ENCODE measurements at places on chromosomes 6 and 20.
A peak's percentile ranks its signal among the peaks of the same experiment; 100 is the strongest.

DNA sequence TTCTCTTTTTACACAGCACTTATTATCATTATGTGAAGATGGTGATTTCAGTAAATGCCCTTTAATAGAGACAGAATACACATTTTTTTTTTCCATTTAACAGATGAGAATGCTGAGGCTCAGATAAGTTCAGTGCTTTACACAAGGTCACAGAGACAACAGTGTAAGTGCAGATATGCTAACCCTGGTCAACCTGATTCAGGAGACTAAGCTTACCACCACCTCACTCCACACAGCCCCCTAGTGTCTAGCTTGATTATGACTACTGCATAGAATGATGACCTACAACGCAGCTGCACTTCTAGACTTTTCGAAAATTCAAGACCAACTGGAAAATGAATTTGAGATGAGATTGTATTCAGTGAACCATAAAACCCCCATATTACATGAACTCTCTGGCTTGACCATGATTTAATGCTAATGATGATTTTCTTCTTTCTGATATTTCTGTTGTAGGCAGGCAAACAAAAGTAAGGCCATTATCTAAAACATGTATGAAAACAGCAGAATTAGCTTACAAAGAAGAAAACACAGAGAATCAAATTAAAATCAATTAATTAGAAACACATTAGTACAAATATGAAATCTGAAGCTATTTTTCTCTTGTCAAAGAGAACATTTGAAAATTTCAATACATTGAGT is 212.1 kb upstream of the PHACTR1 start:
- peak; percentile 11 for DNase-seq

- DNase-seq = no peak
Observed at GRCh38 chr6:137370871-137371633, 123.1 kb downstream of the OLIG3 start.

DNA sequence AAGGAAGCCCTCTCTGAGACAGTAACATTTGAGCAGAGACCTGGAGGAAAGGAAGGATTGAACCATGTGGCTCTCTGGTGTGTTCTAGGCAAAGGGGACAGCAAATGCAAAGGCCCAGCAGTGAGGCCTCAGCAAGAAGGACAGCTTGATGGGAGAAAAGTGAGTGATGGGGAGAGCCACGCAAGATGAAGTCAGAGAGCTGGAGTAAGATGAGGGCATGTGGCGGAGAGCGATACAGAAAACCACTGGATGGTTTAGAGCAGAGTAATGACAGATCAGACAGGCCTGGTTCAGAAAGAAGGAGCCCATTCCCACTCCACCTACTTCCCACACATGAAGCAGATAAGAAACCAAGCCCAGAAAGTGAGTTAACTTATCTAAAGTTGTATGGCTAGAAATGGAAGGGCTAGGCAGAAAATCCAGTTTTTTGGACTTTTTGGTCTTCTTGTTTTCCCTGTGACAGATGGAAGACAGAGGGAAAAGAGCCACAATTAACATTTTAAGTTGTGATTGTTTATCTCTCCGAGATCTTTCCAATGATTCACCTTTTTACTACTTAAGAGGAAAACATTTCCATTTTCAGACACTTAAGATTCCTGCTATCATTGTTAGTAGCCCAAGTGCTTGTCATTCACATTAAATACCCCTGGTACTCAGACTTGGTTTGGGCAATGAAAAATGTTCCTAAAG is 723 bp upstream of the SNPH start:
- no peak for DNase-seq

GRCh38 chr6:145051661-145052060 is 683.7 kb downstream of the EPM2A start:
- DNase-seq = no peak

GRCh38 chr6:130853555-130854183 is 26.5 kb downstream of the SMLR1 start:
- no peak for DNase-seq

GRCh38 chr6:41306187-41306854 is 19.8 kb upstream of the TREM1 start:
- peak; percentile 70 for DNase-seq

- no peak for DNase-seq
Observed at GRCh38 chr6:63261820-63262219, 50.6 kb downstream of the FKBP1C start.

- no peak for DNase-seq
Observed at GRCh38 chr6:41257369-41258195, 28.9 kb downstream of the TREM1 start.

GRCh38 chr6:95243053-95243452 is 334.3 kb upstream of the MANEA start:
- no peak for DNase-seq

DNA sequence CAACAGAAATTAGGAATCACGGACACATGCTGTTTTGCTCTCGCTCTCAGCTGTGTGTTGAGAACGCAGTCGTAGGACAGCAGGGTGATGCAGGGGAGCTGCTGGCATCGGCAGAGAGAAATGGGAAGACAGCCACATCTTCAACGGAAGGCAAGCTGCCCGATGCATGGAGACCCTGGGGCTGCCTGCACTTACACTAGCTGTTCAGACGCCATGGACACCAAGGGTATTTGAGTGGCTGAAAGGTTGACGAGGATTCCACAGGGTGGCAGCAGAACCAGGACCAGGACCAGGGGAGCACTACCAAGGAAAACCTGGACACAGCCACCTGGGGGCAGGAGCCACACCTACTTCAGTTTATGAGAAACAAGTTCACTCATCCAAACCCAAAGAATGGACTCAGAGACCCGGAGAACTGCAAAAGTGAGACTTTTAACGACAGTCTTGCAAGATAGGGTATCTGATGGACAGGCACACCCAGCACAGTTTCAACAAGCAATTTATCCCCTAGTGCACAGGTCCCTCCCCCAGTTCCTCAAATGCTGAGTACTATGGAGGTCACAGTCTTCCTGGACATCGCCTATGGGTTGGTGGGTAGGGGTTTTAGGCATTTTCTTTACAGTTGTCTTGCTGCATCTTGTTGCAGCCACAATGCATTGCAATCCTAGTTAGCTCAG is 56.3 kb upstream of the ENTPD6 start:
- peak; percentile 13 for DNase-seq

DNA sequence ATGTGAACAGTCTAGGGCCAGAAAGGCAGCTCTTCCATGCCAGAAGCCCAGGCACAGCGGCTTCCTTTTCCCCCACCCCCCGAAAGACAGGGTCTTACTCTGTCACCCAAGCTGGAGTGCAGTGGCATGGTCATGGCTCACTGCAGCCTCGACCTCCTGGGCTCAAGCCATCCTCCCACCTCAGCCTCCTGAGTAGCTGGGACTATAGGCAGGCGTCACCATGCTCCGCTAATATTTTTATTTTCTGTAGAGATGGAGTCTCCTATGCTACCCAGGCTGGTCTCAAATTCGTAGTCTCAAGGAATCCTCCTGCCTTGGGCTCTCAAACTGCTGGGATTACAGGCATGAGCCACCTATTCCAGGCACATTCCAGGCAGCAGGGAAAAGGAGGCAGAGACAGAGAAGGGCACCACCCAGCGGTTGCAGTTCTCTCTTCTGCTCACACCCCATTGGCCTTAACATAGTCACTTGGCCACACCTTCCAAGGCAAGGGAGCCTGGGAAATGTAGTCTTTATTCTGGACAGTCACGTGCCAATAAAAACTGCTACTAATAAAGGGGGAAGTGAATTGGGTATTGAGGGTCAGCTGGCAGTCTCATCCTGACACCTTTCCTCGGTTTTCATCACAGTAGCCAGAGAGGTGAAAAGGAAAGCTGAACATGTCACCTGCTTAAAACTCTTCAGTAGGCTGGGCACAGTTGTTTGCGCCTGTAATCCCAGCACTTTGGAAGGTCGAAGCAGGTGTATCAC is 205.9 kb downstream of the ZMYND8 start:
- peak; percentile 42 for DNase-seq

DNA sequence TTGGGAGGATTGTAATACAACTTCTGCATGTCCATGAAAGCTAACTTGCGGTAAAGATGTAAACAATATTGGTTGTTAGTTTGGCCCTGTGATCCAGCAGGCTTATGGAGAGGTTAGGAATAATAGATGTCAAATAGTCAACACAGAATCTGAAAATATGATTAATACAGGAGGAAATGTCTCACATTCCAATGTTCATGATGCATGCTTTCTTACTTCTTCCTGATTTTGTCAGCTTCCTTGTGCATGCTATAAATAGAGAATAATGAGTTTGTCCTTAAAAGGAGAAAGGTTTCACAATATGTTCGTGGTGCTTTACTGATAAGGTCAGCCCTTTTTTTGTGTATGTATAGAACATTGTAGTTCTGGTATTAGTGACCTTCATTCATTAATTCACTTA is 136.7 kb downstream of the MMUT start:
- DNase-seq = no peak

DNA sequence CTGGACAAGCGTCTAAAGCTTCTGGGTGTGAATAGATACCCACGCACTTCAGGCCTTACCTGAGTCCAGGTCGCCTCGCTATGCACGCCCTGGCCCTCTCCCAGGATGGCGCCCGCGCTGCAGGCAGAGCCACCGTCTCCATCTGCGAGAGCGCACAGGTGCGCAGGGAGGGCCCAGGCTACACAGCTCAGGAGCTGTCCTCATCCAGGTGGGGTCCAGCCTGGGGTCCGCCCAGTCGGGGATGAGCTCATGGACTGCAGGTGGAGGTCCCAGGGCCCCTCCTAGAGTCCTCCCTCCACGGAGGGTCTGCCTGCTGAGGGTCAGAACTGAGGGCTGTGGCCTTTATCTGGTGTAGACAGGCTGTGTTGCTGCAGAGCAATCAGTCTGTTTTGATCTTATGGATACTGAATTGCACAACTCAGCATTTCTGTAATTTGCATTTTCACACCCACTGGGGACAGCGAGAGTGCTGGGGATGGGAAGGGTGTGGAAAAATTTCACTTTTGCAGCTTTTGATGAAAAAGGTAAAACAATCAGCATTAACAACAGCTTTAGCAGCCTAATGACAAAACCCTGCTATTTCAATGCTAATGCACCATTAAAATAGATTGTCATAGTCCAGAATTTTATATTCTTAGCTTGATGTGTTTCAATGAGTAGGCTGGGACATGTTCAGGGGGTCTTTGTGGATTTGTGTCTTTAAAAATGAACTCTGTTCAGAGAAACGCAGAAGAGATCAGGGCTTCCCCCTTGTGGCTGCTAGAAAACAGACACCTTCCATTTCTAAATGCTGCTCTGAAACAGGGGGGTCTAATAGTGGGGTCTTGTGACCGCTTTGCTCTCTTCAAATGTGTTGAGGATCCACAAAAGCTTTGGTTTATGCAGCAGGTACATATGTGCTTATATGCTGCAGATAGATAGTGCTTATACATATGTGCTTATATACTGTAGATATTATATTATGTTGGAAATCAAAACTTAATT is 77.8 kb upstream of the PHACTR3 start:
- DNase-seq = no peak

DNA sequence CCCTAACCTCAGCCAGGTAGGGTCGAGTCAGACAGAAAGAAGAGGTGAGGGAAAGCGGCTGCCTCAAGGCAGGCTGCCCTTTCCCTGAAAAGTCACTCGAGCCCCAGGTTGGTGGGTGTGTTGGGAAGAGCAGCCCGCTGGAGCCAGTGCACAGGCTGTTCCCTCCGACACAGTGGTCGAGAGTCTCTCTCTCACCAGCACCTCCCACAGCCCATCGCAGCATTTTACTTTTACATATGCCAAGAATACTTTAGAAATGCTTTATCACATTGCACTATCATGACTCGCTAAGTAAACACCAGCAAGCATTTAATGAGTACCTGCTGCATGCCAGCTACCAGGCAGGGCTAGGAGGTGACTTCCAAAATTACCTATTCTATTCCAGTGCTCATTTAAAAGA is 1.7 kb downstream of the PRPH2 start:
- no peak for DNase-seq

DNA sequence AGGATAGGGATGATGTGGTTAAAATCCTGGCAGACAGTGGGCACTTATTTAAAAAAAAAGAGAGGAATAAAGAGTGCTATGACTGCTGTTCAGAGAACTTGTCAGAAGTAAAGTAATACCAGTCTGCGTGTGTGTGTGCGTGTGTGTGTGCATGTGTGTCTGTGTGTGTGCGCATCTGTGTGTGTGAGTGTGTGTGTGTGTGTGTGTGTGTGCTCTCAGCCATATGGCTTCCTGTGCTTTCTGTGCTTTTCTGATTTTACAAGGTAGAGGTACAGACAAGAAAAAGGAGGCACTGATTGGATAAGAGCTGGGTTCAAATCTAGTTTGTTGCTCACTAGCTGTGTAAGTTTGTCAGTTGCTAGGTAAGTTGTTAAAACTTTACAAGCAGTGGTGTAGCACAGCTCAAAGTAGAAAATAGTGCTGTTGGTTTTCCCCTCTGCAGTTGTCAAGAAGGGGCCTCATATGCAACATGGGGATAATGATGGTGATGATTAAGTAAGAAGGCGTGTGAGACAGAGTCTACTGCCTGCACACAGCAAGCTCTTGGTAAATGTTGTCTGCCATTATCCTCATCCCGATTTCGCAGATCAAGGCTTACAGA is 155.3 kb upstream of the ZNF217 start:
- peak; percentile 53 for DNase-seq

- peak; percentile 11 for DNase-seq
Observed at GRCh38 chr6:125310994-125311649, 9.4 kb upstream of the HDDC2 start.

- no peak for DNase-seq
Observed at GRCh38 chr20:38128691-38129090, 36.4 kb downstream of the TGM2 start.

DNA sequence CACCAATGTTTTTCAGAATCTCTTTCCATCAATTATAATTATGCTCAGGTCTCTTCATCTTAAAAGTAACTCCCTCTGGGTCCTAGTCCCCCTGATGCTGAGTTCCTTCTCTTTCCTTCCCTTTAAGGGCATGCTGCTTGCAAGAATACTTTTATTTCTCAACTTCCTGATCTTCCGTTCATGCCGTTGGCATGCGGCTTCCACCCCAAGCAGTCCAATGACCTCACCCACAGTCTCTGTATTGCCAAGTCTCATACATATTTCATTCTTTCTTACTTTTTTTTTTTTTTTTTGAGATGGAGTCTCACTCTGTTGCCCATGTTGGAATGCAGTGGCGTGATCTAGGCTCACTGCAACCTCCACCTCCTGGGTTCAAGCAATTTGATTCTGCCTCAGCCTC is 83.5 kb downstream of the NDUFAF5 start:
- no peak for DNase-seq

DNA sequence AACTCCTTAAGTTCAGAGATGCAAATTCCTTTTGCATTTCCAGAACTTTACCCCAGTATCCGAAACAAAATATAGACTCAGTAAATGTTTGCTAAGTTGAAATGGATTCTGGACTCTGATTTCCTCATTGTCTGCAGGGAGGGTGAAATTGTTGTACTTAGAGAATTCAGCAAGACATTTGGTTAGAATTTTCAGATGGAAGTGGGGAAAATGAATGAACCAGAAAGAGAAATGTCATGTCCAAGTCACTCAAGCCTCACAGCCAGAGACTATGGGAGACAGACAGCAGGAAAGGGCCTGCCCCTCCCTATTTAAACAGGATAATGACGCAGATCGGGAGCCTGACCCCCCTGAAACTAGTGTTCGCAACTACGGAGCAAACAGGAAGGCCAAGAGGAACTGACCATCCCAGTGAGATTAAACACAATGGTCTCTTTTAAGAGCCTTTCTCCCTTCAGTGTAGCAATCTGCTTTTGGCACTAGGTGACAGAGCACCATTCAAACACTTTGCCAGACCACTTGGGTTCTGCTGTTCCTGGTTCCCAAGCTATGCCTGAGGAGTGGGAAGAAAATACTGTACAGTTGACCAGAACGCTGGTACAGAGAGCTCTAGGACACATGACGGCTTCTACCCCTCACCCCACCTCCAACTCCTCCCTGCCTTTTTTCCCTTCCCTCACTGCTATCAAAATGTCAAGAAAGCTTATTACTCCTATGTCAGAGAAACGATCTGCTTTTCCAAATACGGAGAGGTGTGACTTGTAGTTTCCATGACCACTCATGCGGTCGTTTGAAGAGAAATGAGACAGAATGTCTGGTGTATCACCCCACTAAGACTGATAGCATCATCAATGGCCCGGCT is 13.7 kb downstream of the NEDD9 start:
- peak; percentile 47 for DNase-seq
